Stimulated activated CD4-positive, alpha-beta T cell treated with anti-CD3 and anti-CD28 coated beads, Interleukin-1b, Interleukin-23, amount 100 ng/mL, for 24 hours (primary cell): ENCODE measurements at places on chromosomes 2 and 18.

- no peak for DNase-seq
Observed at GRCh38 chr2:218368621-218369153, 12.0 kb downstream of the CATIP start.

- no peak for DNase-seq
Observed at GRCh38 chr2:186093174-186093573, 354.6 kb downstream of the FSIP2 start.

DNA sequence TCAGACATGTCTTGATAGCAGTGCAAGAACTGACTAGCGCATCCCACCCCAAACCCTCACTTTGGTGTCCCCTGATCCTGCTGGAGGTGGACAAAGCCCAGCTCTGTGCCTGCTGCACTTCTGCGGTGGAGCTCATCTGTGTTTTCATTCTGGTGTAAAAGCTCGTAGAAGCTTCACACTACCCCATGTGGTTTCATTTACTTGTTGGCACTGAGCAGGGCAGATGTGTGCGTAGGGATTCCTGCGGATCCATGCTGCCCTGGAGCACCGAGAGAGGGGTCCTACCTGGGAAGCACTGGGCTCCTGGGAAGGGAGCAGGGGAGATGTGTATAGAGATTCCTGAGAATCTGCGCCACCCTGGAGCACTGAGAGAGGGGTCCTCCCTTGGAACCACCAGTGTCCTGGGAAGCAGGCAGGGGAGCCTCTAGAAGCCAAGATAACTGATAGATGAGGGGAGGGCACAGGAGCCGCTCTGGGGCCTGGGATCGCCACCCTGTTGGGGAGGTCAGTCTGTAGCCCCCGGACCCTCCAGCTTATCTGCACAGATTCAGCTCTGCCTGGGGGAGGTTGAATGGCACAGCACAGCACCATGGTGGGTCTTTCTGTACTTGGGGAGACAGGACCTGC, 106.9 kb upstream of the OTOS start:
- DNase-seq, result no peak

- DNase-seq, result no peak
Observed at GRCh38 chr18:43705850-43706249, 428.6 kb upstream of the SYT4 start.

DNA sequence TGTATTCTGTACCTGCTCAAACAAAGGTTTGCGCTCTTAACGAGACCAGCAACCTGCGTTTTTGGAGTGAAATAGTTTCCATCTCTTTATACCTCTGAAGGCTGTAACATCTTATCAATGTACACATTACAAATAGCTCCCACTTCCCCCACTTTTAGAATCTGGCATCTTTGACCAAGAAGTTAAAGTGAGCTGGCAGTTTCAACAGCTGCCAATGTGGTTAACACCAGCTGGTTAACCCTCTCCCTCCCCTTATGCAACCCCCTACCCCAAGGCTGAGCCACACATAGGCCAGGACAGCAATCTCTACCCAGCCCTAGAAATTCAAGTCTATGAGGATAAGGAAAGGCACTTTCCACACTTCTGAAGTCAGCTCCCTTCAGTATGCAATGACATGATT, 2.2 kb upstream of the SERTAD2 start:
- no peak for DNase-seq

DNA sequence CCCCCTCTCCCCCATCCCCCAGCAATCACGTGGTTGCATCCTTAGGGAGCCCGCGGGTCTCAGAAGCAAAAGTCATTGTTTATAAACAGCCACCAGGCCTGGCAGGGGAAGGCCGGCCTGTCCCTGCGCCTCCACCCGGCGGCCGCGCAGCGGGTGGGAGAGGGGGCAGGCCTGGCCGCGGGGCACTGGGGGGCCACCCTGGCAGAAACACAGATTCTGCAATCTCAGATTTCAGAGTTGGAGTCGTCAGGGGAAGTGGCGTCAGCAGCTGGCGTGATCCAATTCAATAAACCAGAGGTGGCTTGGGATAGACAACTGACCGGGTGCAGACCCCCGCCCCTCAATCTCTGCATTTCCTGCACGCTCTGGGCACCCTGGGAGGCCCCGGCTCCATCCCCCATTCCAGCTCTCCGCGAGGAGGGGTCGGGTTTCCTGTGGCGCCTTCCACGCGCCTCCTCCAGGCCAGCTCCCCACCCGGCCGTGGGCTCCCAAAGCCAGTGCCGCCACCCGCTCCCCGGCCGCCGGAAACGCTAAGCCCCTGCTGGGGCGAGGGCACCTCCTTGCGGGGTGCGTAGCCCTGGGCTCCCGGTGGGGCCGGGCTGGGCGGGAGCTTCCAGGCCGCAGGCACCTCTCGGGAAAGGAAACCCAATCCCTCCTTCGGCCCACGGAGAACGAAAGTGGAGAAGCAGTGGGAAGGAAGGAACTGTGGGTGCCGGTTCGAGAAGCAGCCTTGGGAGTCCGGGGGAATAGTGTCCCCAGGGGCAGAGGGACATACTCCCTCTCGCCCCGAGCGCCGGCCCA, 1.1 kb downstream of the BIN1 start:
- DNase-seq, result no peak

GRCh38 chr2:218024871-218025270, 22.1 kb upstream of the TNS1 start:
- DNase-seq, result no peak

DNA sequence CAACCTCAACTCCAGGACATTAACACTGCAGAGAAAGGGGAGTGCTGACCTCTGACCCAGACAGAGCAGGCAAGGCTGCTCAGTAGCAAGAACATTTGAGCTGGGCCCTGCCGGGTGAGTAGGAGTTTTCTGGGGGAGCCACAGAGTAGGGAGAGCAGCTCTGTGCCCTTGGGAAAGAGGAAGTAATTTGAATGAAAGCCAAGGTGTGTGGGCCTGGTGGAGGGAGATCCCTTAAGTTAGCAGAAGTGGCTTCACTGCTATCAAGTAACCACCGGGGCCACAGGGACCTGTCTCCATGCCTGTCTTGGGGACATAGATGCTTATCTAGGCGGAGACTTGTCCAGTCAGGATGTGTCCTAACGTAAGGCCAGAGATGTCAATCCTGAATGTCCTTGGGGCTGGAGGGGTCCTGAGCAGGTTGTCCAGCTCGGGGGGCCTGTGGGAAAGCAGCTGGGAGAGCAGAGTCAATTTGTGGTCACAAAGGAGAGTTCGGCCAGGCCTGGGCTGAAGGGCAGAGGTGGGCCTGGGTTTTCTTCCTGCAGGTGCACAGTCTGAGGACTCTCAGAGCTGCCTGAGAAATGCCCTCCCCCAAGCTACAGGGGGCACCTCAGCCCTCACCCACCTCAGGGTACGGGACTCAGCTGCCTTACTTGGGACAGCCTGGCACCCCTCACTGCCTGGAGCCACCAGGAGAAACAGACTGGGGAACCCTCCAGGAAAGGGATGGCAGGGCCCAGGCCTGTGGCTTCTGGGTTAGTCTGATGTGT, 15.0 kb upstream of the OTOF start:
- DNase-seq, result no peak

GRCh38 chr2:220783671-220784070, 788.4 kb downstream of the EPHA4 start:
- no peak for DNase-seq

GRCh38 chr2:137929519-137929916, 34.8 kb upstream of the HNMT start:
- DNase-seq, result no peak

GRCh38 chr2:219709331-219709761, 81.9 kb downstream of the SLC4A3 start:
- DNase-seq, result no peak

DNA sequence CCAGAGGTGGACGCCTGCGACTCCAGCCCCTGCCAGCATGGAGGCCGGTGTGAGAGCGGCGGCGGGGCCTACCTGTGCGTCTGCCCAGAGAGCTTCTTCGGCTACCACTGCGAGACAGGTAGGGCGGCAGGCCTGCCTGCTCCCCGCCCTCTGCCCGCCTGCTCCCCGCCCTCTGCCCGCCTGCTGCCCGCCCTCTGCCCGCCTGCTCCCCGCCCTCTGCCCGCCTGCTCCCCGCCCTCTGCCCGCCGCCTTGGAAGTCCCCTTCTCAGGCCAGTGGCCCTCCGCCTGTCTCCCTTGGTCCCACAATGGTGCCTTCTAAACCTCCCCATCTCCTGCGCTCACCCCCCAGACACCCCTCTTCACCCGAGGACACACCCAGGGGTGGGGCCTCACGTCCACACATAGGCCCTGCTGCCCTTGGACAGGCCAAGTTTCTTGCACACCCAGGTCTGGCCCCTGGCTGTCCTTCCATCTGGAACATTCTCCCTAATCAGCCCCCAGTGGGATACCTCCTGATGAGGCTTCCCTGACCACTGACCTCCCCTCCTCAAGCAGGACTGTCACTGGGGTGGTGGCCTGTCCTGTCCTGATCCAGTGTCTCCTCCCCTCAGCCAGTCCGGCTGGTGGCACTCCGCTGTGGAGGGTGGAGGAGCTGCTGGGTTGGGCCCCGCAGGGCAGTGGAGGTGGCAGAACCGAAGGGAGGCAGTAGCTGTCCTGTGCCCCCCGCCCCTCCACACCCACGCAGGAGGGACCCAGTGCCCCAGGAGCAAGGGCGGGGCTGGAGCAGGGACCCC, 37.9 kb downstream of the MTERF4 start:
- DNase-seq, result no peak

DNA sequence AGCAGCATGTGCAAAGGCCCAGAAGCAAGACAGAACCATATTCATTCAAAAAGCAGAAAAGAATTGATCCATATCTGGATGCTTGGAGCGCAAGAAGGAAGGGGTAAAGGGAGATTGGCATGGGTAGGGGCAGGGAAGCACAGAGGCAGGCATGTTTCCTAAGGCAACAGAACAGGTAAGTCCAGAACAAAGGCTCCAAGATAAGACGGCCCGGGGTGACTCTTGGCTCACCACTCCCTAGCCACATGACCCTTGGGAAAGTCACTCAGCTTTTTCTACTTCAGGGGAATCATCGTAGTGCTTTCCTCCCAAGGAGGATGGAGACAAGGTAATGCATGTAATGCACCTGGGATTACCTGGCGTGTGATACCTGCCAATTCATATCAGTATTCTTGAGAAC, 37.7 kb upstream of the ST3GAL5 start:
- no peak for DNase-seq

- no peak for DNase-seq
Observed at GRCh38 chr2:3659447-3660432, 1.7 kb downstream of the ALLC start.

DNA sequence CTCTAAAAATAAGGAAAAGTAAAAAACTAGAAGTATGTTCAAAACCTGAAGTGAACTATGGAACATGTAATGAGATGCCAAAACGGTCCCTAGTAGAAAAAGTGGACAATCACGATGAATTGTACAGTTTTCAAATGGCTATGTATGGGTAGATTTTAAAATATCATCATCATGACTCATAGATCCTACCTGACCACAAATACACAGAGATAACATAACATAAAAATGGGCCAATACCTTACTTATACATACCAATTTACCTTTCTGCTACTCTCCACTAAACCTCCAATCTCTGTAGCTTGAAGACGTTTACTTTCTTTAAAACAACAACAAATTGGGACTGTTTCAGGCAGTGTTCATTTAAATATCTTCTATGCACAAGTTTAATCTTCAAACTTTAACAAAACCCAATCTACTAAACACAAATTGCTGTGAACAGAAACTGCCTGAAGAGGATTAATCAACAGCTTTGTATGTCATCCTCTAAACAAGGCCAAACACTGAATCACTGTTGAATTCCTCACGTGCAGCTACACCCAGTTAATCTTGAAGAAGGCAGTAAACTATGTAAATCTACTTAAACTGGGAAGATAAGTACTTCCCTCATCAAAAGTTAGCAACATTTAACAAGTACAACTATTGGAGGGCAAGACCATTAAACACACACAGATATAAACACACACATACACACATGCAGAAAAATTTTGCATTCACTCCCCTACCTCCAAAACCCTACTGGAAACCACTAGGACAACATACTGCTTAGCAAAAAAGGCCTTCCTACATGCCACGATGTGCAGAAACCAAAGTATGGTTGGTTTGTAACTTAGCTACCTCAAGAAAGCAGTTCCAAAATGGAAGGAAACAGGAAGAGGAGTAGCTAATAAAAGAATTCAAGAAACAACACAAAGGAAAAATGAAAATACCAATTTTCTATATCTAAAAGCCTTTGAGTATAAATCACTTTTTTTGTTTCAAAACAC, 90.3 kb downstream of the RBMS1 start:
- DNase-seq, result no peak

DNA sequence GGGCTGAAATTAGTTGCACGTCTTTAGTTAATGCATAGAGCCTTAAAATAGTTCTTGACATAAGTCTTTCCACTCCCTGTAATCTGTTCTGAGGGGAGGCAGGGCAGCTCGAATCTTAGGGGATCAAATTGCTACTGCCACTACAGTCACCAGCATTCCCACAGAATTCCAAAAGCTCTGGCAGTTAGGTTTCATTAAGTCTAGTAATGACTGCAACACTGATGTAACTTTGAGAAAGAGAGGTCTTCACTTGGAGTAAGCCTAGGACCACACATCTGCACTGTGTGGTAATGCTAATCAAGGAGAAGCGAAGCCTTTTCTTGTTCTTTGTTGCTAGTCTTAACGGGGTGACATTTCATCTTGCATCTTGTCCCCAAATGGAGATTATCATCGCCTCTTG, 19.3 kb upstream of the NCK2 start:
- no peak for DNase-seq

DNA sequence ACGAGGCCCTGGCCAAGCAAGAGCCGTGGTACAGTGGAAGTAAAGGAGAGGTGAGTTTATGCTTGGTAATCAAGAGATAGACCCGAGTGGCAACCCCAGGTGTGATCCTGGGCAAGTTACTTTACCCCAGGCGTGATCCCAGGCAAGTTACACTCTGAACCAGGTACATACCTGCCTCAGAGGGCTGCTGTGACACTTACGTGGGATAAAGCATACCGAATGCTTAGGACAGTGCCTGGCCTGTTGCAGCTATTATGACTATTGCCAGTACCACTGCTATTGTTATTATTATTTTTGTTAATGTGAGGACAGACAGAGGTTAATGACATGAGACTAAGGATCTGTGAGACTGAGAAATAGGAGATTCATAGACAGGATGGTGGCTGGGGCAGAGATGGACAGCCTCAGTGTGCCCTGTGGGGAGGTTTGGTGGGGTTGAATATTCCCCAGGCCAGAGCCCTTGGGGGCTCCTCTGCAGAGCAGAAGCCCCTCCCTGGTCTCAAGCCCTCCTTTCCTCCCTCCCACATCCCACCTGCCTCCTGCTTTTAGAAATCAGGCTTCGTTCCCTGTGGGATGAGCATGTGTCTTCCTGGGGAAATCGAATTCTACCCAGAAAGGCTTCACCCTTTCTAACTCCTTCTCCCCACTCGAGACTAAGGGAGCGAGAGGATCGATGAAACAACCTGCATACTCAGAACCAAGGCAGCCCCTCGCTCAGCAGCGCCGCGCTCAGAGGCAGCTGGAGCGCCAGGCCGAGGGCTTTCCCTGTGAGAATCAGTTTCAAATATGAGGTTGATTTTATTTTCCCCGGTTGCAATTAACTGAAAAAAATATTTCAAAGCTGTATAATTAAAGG, 62.0 kb upstream of the SIX3 start:
- no peak for DNase-seq
